Glomerular endothelial cell (primary cell): ENCODE measurements at places on chromosomes 6 and 20. TPM values are rescaled to one million over a fixed set of nuclear protein-coding genes. Genes with fewer than 3 reads are reported as not detected.

IL17A gene
- total RNA-seq, result not detected in 2 replicates

EDN3 gene
- total RNA-seq, result not detected in 2 replicates

NRN1 gene
- total RNA-seq, result 28.3 and 34.5 TPM in 2 replicates

GRM1 gene
- 0.05 and 0.06 TPM in 2 replicates for total RNA-seq

CCHCR1 gene
- total RNA-seq, result 9.3 and 13.8 TPM in 2 replicates

- peak; percentile 75 for DNase-seq
These were observed 50.1 kb downstream of the NFATC2 start for GRCh38 chr20:51492167-51493092.

DNA sequence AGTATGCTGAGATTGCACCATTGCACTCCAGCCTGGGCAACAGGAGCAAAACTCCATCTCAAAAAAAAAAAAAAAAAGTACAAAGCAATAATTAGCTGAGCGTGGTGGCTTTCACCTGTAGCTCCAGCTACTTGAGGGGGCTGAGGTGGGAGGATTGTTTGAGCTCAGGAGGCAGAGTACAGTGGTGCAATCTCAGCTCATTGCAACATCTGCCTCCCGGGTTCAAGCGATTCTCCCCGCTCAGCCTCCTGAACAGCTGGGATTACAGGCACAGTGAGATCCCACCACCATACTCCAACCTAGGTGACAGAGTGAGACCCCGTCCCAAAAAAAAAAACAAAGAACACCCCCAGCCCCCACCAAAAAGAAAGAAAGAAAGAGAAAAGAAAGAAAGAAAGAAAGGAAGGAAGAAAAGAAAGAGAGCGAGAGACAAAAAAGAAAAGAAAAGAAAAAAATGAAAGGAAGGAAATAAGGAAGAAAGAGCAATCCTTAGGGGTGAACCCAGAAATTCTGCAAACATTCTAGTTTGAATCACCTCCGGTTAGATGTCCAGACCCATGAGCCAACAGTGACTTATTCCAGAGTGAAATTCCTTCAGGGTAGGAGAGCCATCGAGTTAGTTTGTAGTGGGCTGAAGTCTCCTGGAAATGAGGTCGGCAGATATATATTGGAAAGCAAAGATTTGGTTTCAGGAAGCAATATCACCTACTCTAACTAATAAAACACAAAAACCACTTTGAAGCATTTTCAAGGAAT, 3.2 kb upstream of the RIPOR3 start:
- DNase-seq, result no peak

GRCh38 chr20:45968801-45969711, 2.9 kb downstream of the ZNF335 start:
- no peak for DNase-seq

GRCh38 chr6:46174904-46175303, 4.1 kb upstream of the ENPP5 start:
- DNase-seq, result no peak

DNA sequence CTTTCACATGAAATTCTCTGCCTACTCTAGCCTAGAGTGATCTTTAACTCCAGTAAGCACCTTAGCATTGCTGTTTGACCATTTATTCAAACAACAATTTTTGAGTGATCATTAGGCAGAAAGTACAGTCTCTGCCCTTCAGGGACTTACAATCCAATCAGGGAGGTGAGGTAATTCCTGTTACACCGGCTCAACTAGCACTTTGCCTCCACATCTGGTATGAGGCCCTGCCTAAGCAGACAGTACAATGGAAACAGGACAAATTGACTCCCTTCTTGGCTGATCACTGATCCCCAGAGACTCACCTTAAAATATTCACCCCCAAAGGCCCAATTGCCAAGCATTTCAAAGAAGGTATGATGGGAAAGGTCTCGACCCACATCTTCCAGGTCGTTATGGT, 1.4 kb downstream of the AARS2 start:
- DNase-seq, result no peak

- DNase-seq, result no peak
These were observed 123.1 kb upstream of the EYS start for GRCh38 chr6:65830151-65830550.

DNA sequence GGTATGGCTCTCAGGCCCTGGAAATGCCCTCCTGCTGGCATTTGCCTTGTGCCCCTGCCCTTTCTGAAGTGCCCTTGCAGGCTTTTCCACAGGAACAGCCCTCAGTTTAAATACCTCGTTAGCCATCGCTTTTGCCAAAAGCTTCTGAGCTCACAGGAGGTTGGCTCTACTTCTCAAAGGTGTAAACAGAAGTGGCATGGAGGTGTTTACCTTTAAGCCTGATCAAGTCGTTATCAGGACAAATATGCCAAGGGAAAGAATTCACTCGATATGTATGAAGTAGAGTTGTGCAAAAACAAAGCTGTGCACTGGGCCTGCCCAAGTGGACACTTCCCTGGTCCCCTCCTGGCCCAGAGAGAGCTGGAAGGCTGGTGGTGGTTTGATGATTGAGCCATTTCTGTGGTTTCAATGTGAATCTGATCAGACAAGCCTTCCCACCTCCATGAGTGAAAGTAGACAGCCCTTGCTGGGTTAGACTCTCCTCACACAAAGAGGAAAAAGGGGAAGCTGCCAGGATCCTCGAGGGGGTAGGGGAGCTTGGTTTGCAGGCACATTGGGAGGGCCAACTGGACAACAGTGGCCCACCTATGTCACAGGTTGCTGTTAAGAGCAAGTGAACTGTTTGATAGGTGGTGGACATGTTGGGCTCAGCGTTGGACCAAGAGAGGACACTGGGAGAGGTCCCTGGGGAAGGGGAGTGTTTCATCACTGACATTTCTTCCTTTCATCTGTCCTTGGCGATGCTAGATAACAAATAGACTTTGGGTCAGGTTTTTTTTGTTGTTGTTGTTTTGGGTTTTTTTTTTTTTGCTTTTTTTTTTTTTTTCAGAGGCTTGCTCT, 98.7 kb downstream of the ZDHHC14 start:
- no peak for DNase-seq

DNA sequence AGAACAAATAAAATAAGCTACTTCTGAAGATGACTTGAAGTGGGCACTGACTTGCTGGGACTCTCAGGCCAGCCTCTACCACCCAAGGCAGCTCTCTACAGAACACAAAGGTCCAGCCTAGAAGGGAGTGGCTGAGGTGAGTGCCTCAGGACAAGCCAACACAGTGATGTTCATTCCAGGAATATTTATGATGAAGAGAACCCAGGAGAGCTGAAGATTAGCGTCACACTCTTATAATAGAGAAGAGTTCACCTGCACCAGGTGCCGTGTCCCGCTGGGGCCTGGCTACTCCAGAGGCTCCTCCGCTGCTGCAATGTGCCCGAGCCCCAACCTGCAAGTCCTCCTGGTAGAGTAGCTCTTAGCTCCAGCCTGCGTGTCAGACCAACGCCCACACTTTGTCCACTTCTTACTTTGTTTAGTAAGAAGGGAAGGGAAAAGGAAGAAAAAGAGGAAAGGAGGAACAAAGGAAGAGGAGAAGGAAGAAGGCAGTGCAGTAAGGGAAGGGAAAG, 182.4 kb upstream of the QKI start:
- no peak for DNase-seq

DNA sequence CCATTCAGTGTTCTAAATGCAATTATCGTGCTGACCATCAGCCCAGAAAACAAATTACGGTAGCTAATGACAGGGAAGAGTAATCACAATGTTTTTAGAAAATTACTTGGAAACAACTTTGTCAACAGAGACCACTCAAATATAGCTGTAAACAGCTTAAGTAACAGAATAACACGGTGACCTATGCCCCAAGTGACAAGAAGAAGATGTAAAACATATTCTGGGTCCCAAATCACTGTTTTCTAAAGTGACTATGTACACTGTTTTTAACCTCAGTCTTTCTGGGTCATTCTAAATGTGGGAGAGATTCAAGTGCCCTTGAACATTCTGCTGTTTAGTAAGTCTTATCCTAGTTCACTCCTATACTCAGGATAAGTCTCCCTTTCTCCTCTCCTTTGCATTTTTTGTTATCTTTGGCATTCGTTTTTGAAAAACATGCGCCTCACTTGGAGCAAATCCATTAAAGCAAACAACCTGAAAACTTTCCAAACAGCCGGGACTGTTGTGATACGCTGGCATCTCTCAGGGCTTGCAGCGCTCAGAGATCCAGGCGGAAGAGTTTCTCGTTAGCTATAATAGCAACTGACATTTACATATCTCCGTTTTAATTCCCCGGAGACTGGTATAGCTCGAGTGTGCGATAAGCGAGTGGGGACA, 114.5 kb upstream of the SOX4 start:
- DNase-seq, result no peak

DNA sequence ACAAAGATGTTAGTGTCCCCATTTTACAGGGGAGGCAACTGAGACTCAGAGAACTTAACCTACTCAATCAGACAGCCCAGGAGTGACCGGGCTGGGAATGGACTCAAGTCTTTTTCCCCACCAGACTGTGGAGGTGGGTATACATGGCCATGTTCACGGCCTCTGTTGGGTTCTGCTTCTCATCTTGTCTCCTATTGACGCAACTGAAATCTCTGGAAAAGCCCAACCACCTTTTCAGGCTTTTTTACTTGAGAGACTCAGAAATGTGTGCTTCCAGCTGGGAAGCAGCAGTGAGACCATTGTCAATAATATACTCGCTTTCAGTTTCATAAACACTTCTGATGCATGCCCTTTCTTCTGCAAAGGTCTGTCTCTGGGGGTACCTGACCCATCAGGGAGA, 70.7 kb downstream of the SOBP start:
- DNase-seq, result no peak

- no peak for DNase-seq
These were observed 212.3 kb upstream of the ZNF217 start for GRCh38 chr20:53805895-53806384.

- no peak for DNase-seq
These were observed 216.8 kb upstream of the CITED2 start for GRCh38 chr6:139591075-139591865.

GRCh38 chr6:116238083-116238482, 15.8 kb downstream of the TSPYL4 start:
- no peak for DNase-seq
